ENCODE measurements at places on chromosomes 4 and X.

DNA sequence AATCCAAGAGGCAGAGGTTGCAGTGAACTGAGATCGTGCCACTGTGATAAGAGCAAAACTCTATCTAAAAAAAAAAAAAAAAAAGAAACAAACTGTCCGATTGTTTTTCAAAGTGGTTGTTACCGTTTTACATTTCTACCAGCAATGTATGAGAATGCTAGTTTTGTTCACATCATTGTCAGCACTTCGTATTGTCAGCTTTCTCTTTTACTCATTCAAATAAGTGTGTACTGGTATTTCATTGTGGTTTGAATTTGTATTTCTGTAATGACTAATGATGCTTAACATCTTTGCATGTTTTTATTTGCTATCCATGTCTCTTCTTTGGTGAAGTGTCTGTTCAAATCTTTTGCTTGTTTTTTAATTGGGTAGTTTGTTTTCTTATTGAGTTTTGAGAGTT lies 65.8 kb downstream of the GPR101 start:
- DNase-seq: no peak

GRCh38 chr4:169485791-169486742 lies 126.3 kb downstream of the NEK1 start:
- DNase-seq: no peak

GRCh38 chrX:108447303-108447702 lies 7.7 kb downstream of the COL4A5 start:
- no peak for DNase-seq

GRCh38 chr4:67520141-67520540 lies 25.2 kb downstream of the CENPC start:
- no peak for DNase-seq

DNA sequence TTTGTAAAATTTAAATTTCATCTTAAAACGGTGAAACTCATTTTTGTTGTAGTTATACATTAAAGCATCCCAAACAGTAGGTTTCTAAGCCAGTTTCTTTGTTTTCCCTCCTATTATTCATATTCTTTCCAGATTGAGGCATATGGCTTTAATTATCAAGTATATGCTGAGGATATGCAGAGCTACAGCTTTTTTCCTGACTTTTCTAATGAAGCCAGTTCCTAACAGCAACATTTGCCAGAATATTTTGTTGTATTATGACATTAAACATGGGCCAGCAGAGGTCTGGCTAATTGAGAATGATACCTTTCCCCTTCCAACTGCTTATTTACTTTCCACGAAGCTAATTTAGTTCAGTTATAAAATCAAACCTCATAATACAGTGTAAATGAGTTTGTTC lies 75.3 kb downstream of the SLIT2 start:
- DNase-seq: no peak

- DNase-seq: no peak
Observed at GRCh38 chr4:137312257-137312656, 220.0 kb downstream of the PCDH18 start.

Measured in ecto neural progenitor cell (in vitro differentiated cells).